ENCODE measurements at places on chromosomes 4 and X. TPM values are rescaled to one million over a fixed set of nuclear protein-coding genes. Genes with fewer than 3 reads are reported as not detected.

Gene SYAP1
- 12.0 TPM for total RNA-seq

Gene GSTCD
- 9.4 TPM for total RNA-seq

Gene RASSF6
- total RNA-seq = not detected

Gene EREG
- not detected for total RNA-seq

Gene ZNF141
- total RNA-seq = 15.7 TPM

Gene SHISA3
- 1.6 TPM for total RNA-seq

Gene MAGEB17
- not detected for total RNA-seq

Gene F8A2
- not detected for total RNA-seq

Gene PASD1
- under 0.01 TPM for total RNA-seq

Gene SPON2
- 29.2 TPM for total RNA-seq

Gene USP17L26
- not detected for total RNA-seq

Gene CCDC149
- 5.7 TPM for total RNA-seq

Gene SOWAHB
- total RNA-seq = under 0.01 TPM

Gene GAB1
- 36.0 TPM for total RNA-seq

Gene IBSP
- not detected for total RNA-seq

Gene SLC25A43
- 6.3 TPM for total RNA-seq

Gene MID2
- 17.7 TPM for total RNA-seq

Gene CXorf49
- not detected for total RNA-seq

Gene HDX
- 2.6 TPM for total RNA-seq

Gene BRS3
- not detected for total RNA-seq

Gene ADAMTS3
- total RNA-seq = 2.1 TPM

Gene H2BW1
- not detected for total RNA-seq

Gene UGT2B11
- total RNA-seq = not detected

Gene BTK
- total RNA-seq = 2.1 TPM

Gene CHST7
- total RNA-seq = 8.9 TPM

Gene MAGED4B
- 27.7 TPM for total RNA-seq

Gene LRCH2
- total RNA-seq = 3.1 TPM

Gene CCDC120
- 0.52 TPM for total RNA-seq

Gene NAP1L5
- 4.2 TPM for total RNA-seq

Gene SUPT20HL2
- not detected for total RNA-seq

Gene GPAT3
- total RNA-seq = 32.4 TPM

Gene MAGEA11
- total RNA-seq = not detected

Gene MAGEE2
- total RNA-seq = not detected

Gene BTC
- 3.1 TPM for total RNA-seq

Gene KDR
- total RNA-seq = 49.1 TPM

Gene TMLHE
- 22.4 TPM for total RNA-seq

Gene JCHAIN
- total RNA-seq = 2.1 TPM

Gene PPP2R2C
- not detected for total RNA-seq

Gene MAGEA9B
- total RNA-seq = not detected

Gene NEUROG2
- not detected for total RNA-seq

Gene AGA
- 5.2 TPM for total RNA-seq

Gene BEX5
- total RNA-seq = 0.52 TPM

Gene FOXP3
- not detected for total RNA-seq

Gene TMPRSS11F
- total RNA-seq = not detected

All from skeletal muscle tissue (tissue), 5 donors.